GM23338 (cell line): ENCODE measurements at places on chromosomes 6 and 20.

DNA sequence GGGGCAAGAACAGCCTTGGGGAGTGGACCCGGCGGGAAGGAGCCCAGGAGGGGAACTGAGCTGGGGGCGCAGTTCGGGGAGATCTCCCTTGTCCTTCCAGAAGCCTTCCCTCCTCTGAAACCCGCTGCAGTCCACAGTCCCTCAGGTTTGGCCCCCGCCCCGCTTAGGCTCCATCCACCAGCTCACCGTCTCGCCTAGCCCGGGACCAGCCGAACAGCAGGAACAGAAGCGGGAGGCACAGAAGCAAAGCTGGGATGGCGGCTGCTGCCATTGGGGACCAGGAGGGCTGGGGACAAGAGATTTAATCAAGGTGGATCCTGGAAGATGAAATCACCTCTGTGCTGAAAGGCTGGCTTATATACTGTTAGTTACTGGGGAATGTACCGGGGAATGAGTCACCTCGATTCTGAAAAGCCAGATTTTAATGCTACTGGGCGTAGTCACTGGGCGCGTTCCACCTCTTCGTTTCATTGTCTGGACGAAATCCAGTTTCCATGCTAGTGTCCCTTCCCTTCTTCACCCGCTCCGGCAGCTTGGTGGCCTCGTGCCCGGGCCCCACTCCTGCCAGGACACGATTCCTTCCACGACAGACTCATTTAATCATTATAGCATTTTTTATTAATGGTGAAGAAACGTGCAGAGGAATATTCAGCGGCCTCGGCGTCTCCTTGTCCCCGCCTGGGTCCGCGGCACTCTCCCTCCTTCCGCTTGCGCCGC is at the start of gene RAET1L:
Gene RAET1L, minus strand, starts transcription at position 332 of the 717 bp plus-strand sequence. Its CDS starts 61 bp downstream, at position 271.
- H3K36me3 ChIP-seq: no peaks in the 10 kb centered on the region
- H3K27me3 ChIP-seq: peaks cover 60% of the 10 kb centered on the region
- peak within 1 kb of the TSS; percentile 62 for H3K4me3 ChIP-seq
- no peak within 1 kb of the TSS for H3K27ac ChIP-seq
- peaks cover 10% of the 10 kb centered on the region for H3K4me1 ChIP-seq

DNA sequence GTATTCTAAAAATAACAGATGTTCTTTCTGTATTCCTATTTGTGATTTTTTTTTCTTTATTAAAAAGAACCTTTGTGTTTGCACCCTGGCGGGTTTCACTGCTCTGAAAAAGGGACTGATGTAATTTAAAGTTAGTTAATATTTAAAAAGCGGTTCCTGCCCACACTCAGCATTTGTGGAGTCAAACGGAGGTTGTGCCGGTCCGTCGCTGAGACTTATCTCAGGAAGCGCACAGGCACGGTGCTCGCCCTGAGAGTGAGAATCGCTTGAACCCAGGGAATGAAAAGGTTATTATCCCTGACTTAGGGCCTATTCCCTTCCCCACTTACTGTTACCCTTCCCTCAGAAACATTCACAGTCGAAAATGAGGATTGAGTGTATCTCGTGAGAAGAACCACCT is 366.7 kb downstream of the THBS2 start:
- DNase-seq: no peak
- no peak overlapping the region for H3K4me3 ChIP-seq
- peaks cover 5% of the 10 kb centered on the region; the same call in 1 of the 2 replicates for H3K27me3 ChIP-seq
- H3K36me3 ChIP-seq: no peaks in the 10 kb centered on the region
- no peak overlapping the region for H3K27ac ChIP-seq

DNA sequence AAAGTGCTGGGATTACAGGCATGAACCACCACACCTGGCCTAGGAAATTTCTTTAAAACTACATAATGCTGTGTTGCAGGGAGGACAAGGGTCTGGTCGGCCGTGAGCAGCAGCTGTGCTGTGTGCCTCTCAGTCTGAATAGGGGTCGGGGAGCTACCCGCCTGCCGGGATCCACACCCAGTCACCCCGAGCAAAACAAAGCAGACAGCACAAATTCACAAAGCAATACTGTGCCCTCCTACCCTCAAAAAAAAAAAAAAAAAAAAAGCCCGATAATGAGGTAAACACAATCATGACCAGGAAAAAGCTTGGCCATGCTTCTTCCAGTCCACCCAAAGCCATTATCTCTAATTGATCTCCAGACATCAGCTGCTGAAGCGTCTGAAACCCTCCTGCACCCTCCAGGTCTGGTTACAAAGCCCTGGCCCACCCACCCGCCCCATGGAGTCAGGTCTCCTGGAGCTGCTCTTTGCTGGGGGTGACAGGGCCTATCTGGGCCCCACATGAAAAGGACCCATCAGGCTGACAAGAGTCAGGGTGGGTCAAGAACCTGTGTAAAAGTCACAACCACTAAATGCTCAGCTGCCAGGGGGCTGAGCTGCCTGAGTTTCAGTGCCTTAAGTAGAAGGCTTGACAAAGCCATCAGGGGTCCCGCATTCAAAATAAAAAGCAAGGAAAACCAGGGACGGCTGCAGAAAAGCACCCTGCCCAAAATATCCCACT is 88.2 kb downstream of the NOL4L start:
- no peaks in the 10 kb centered on the region for H3K36me3 ChIP-seq
- no peak overlapping the region; the same call in 1 of the 2 replicates for H3K27ac ChIP-seq
- H3K4me3 ChIP-seq: no peak overlapping the region

GRCh38 chr6:81475646-81476045 is 276.8 kb downstream of the TENT5A start:
- no peaks in the 10 kb centered on the region for H3K4me1 ChIP-seq
- no peak overlapping the region for H3K4me3 ChIP-seq
- no peaks in the 10 kb centered on the region for H3K27me3 ChIP-seq
- no peaks in the 10 kb centered on the region for H3K36me3 ChIP-seq
- DNase-seq: no peak
- H3K27ac ChIP-seq: no peak overlapping the region

- no peak for DNase-seq
- no peaks in the 10 kb centered on the region for H3K36me3 ChIP-seq
- H3K4me3 ChIP-seq: no peak overlapping the region
- no peaks in the 10 kb centered on the region for H3K27me3 ChIP-seq
- 0 out of 2 replicates have a peak overlapping the region, but pooled peaks have one; percentile 39 for H3K27ac ChIP-seq
Measured at GRCh38 chr20:32494483-32495216, 90.5 kb downstream of the NOL4L start.

DNA sequence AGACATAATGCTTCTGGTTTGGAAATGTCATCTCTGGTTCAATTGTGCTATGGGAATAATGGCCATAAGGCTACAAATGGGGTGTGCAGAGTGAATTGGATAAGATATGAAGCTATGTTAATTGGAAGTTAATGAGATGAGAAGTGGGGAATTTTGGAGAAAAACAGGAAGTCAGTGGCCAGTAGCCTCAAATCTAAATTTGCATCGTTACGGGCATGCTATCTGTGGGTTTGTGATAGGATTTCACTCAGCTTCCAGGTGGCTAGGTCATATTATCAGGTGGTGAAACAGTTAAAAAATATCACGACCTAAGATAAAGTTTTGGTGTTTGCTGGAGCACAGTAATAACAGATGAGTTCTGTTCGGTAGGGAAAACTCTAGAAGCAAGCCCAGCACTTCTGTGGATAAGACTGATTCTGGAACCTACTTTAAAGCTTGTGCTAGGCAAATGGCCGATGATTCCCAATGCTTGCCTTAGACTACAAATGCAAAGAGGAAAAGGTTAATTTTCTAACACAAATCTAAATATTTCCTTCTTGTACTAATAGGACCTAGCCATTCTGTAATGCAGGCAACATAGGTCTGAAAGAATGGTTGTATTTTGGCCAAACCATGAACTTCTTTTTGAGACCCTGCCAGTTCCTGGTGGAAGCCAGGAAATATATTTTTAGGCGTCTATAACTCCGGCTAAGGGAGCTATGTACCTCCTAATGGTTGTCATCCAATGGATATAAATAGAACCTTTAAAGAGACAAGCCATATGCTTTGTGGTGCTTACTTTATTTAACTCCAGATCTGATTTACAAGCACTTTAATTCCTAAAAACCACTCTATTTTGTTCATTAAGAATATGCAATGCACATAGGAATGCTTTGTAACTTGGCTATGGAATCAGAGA is 111.0 kb downstream of the PLCB1 start:
- H3K4me1 ChIP-seq: no peaks in the 10 kb centered on the region
- H3K27ac ChIP-seq: no peak overlapping the region
- no peak for DNase-seq
- no peaks in the 10 kb centered on the region for H3K27me3 ChIP-seq
